ENCODE measurements at places on chromosomes 11 and 22. TPM values are rescaled to one million over a fixed set of nuclear protein-coding genes. Genes with fewer than 3 reads are reported as not detected.

RNF169 gene
- total RNA-seq = 20.3 TPM

CKAP5 gene
- total RNA-seq = 79.5 TPM

C1QTNF5 gene
- 90.8 TPM for total RNA-seq

MAJIN gene
- total RNA-seq = not detected

THY1 gene
- total RNA-seq = 164 TPM

KCNK4 gene
- total RNA-seq = not detected

NAALADL1 gene
- total RNA-seq = 9.7 TPM

BUD13 gene
- 14.6 TPM for total RNA-seq

DEAF1 gene
- total RNA-seq = 26.7 TPM

BCO2 gene
- 1.5 TPM for total RNA-seq

DGCR6 gene
- total RNA-seq = 1.8 TPM

ACR gene
- total RNA-seq = not detected

SYTL2 gene
- total RNA-seq = 5.2 TPM

COPB1 gene
- total RNA-seq = 184 TPM

VSIG2 gene
- not detected for total RNA-seq

RAG1 gene
- 1.1 TPM for total RNA-seq

SLC37A2 gene
- 0.63 TPM for total RNA-seq

CHST1 gene
- total RNA-seq = 0.82 TPM

GTSE1 gene
- total RNA-seq = 13.4 TPM

WT1 gene
- 46.6 TPM for total RNA-seq

ASRGL1 gene
- 0.98 TPM for total RNA-seq

POU2AF3 gene
- 0.45 TPM for total RNA-seq

BIRC3 gene
- total RNA-seq = 2.4 TPM

OPCML gene
- total RNA-seq = 0.82 TPM

TRIM3 gene
- total RNA-seq = 18.9 TPM

SUN2 gene
- 69.1 TPM for total RNA-seq

POTEH gene
- not detected for total RNA-seq

APOL5 gene
- total RNA-seq = not detected

CARD10 gene
- 5.8 TPM for total RNA-seq

TREH gene
- total RNA-seq = not detected

LRRN4CL gene
- total RNA-seq = 62.0 TPM

BBOX1 gene
- not detected for total RNA-seq

ZP1 gene
- not detected for total RNA-seq

CARNS1 gene
- 0.16 TPM for total RNA-seq

CD3E gene
- total RNA-seq = not detected

ANKRD42 gene
- 8.3 TPM for total RNA-seq

APOBEC3B gene
- total RNA-seq = 0.90 TPM

GRIA4 gene
- total RNA-seq = 1.2 TPM

TTC9C gene
- 20.3 TPM for total RNA-seq

LAMTOR1 gene
- 220 TPM for total RNA-seq

CATSPERZ gene
- total RNA-seq = not detected

HBE1 gene
- total RNA-seq = not detected

ABCG4 gene
- total RNA-seq = 0.08 TPM

MUC6 gene
- total RNA-seq = not detected

SYT8 gene
- 0.82 TPM for total RNA-seq

NAV2 gene
- 6.5 TPM for total RNA-seq

MS4A2 gene
- 0.16 TPM for total RNA-seq

FGF19 gene
- total RNA-seq = not detected

CHRM1 gene
- total RNA-seq = not detected

SYT13 gene
- total RNA-seq = not detected

BATF2 gene
- total RNA-seq = 0.25 TPM

BCR gene
- 37.3 TPM for total RNA-seq

CELSR1 gene
- total RNA-seq = 4.3 TPM

SYT7 gene
- 7.0 TPM for total RNA-seq

RIMBP3C gene
- total RNA-seq = 0.63 TPM

All from fibroblast of the aortic adventitia (primary cell).